ENCODE measurements at places on chromosomes 6 and 20. TPM values are rescaled to one million over a fixed set of nuclear protein-coding genes. Genes with fewer than 3 reads are reported as not detected.

The SLC22A2 gene
- total RNA-seq, result not detected

The TNFRSF6B gene
- 9.9 TPM for total RNA-seq

The GINS1 gene
- 0.99 TPM for total RNA-seq

DNA sequence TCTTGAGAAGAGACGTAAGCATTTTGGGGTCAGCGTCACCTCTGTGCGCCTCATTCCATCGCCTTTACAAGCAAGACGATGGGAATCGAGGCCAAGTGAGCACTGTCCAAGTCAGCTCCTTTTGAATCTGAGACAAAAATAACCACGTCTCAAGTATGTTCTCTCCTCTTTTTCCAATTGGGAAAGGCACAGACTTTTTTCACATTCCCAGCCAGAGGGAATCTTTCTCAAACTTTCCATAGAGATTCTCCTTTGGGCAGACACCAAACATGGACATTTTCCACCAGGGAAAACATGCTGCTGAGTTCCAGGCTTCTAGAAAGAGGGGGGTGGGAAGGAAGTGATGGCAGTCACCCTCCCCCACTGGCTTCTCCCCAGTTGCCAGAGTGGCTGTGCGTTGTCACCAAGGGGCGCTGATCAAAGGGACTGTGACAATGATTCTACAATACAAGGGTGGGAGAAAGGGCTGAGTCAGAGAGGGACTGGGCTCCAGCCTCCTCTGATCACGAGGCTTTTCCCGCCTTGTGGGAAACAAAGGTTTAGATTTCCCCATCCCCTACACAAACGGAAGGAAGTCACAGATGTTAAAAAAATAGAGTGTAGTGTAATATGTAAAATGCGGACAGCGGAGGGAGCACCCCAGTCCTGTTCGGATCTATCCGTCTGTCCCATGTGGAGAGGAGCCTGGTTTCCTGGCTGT lies 281.9 kb upstream of the RNF24 start:
- peak overlapping the region; percentile 17 for H3K27ac ChIP-seq
- H3K4me3 ChIP-seq, result no peak overlapping the region
- no peaks in the 10 kb centered on the region for H3K27me3 ChIP-seq
- no peaks in the 10 kb centered on the region for H3K36me3 ChIP-seq

- no peak overlapping the region for H3K27ac ChIP-seq
- peak; percentile 16 for DNase-seq
- H3K27me3 ChIP-seq, result no peaks in the 10 kb centered on the region
- H3K4me1 ChIP-seq, result peaks cover 14% of the 10 kb centered on the region
- no peaks in the 10 kb centered on the region for H3K36me3 ChIP-seq
Measured at GRCh38 chr6:76861403-76861802, 601.9 kb downstream of the HTR1B start.

GRCh38 chr6:137651591-137652335 lies 157.6 kb upstream of the OLIG3 start:
- H3K27me3 ChIP-seq, result no peaks in the 10 kb centered on the region
- no peak for DNase-seq
- H3K4me3 ChIP-seq, result no peak overlapping the region
- no peak overlapping the region for H3K27ac ChIP-seq
- H3K36me3 ChIP-seq, result no peaks in the 10 kb centered on the region
- peaks cover 34% of the 10 kb centered on the region for H3K4me1 ChIP-seq

DNA sequence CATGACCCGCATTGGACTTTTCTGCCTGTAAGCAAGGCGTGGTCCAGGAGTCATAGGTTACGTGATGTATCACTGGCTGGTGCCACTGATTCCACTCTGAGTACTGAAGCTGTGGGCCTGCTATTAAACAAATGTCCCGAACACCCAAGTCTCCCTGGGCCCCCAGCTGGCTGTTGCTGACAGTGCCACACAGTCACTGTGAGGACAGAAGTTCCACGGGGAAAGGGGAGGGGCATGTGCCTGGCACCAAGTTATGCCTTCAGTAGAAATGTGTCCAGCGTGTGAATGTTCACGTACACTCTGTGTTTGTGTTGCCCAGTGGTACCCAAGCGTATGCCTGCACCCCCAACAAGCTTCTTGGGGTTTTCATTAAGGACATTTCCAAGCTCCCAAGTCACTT lies 171.4 kb upstream of the QKI start:
- H3K36me3 ChIP-seq, result no peaks in the 10 kb centered on the region
- H3K4me1 ChIP-seq, result no peaks in the 10 kb centered on the region
- H3K27ac ChIP-seq, result no peak overlapping the region
- DNase-seq, result no peak

The SGK1 gene
- total RNA-seq, result 238 TPM

- H3K4me1 ChIP-seq, result no peaks in the 10 kb centered on the region
- H3K27ac ChIP-seq, result no peak overlapping the region
- H3K27me3 ChIP-seq, result no peaks in the 10 kb centered on the region
- H3K4me3 ChIP-seq, result no peak overlapping the region
- DNase-seq, result no peak
- peaks cover 2% of the 10 kb centered on the region for H3K36me3 ChIP-seq
Measured at GRCh38 chr6:143784316-143784715, 58.8 kb upstream of the LTV1 start.

The SIM1 gene
- 6.9 TPM for total RNA-seq

DNA sequence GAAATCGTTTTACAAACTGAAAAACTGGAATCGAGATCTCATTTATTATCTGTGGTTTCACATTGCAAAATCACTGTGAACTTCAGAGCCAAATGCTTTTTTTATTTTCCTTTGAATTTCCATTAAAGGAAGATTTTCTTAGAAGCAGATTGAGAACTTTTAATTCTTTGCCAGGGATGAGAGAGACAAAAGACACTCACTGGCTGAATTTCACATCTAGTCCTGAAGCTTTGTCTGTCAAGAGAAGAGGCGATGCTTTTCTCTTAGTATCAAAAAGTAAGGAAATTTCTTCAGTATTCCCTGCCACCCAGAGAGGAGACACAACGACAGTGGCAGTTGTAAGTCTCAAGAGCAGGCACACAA lies 141.8 kb downstream of the TMEM200A start:
- H3K27me3 ChIP-seq, result no peaks in the 10 kb centered on the region
- no peaks in the 10 kb centered on the region for H3K36me3 ChIP-seq
- no peak overlapping the region for H3K4me3 ChIP-seq
- H3K4me1 ChIP-seq, result no peaks in the 10 kb centered on the region
- DNase-seq, result no peak

DNA sequence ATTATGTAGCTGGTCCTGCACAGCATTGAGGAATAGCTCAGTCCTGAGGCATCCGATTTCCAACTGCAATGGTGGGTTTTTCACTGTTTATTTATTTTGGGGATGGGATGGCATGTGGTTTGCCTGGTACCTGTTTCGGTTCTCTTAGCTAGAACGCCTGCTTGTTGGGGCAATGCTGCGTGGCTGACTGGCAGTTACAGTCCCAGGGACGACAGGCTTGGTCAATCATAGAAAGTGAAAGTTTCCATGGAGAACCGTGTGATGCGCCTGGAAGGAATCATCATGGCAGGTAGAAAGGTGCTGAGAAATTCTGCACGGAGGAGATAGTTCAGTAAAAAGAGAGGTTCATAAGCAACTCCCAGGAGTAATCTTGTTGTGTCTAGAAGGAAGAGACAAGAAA lies 18.4 kb downstream of the ID4 start:
- no peak overlapping the region for H3K4me3 ChIP-seq
- peaks cover 20% of the 10 kb centered on the region for H3K4me1 ChIP-seq
- DNase-seq, result no peak
- H3K27me3 ChIP-seq, result no peaks in the 10 kb centered on the region

- no peak overlapping the region for H3K27ac ChIP-seq
- no peak overlapping the region for H3K4me3 ChIP-seq
- no peaks in the 10 kb centered on the region for H3K27me3 ChIP-seq
- no peaks in the 10 kb centered on the region for H3K36me3 ChIP-seq
- no peak for DNase-seq
- no peaks in the 10 kb centered on the region for H3K4me1 ChIP-seq
Measured at GRCh38 chr6:158548418-158549161, 11.3 kb upstream of the TMEM181 start.

The PRND gene
- total RNA-seq, result not detected

The ZNFX1 gene
- total RNA-seq, result 17.4 TPM

DNA sequence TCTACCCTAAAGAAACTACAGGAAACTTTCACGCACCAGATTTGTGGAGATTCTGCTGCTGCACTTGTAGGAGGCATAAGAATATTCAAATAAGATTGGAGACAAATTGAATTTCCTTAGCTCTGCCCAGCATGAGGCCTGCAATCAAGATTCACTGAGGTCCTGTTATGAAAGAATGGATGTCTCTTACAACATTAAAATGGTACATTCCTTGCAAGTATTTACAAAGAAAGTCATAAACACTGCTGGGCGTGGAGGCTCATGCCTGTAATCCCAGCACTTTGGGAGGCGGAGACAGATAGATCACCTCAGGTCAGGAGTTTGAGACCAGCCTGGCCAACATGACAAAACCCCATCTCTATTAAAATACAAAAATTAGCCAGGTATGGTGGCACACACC lies 74.0 kb upstream of the MAP3K4 start:
- no peaks in the 10 kb centered on the region for H3K36me3 ChIP-seq
- no peaks in the 10 kb centered on the region for H3K27me3 ChIP-seq
- no peak overlapping the region for H3K4me3 ChIP-seq
- DNase-seq, result no peak
- H3K27ac ChIP-seq, result no peak overlapping the region

DNA sequence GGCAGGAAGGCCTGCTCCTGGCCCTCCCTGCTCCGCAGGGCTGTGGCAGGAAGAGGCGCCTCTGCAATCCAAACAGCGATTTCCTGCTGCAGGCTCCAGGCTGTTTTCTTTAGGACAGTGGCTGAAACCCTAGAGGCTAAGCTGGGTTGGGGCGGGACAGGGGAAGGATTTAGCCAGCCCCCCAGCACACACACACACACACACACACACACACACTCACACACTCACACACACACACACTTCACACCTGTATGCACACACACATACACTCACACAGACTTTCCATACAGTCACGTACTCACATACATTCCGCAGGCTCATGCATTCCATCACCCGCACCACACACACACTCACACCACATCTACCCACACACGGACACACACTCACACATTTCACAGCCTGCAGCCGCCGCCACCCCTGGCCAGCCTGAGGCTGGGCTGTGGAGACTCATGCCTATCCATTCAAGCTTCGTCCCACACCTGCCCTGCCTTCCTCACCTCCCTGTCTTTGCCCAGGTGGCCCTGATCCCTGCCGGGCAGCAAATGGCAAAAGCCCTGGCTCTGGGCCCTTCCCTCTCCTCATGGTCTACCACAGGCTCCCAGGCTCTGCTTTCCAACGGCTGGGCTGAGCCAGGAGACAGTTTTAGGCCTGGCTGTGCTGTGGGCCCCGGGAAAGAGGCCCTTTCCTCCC lies 17.9 kb downstream of the MDFI start:
- H3K27me3 ChIP-seq, result no peaks in the 10 kb centered on the region
- H3K36me3 ChIP-seq, result no peaks in the 10 kb centered on the region
- no peaks in the 10 kb centered on the region for H3K4me1 ChIP-seq

DNA sequence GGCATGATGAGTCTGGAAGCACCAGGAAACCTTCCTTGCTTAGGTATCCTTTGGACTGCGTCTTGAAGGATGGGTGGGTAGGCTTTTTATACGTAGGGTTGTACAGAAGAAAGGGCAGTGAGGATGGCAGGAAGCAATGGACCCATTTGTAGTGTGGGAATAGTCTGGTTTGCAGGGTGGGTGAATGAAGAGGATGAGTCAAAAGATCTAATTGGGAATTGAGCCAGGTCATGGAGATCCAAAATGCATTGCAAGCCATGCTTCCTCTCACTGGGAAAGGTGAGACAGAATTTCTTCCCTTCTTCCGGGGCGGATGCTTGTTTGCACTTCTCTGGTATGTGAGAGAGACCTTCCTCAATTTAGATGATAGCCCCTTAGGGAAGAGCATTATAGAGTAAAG lies 10.1 kb upstream of the BTBD3 start:
- H3K27ac ChIP-seq, result no peak overlapping the region
- no peaks in the 10 kb centered on the region for H3K27me3 ChIP-seq
- no peaks in the 10 kb centered on the region for H3K36me3 ChIP-seq
- DNase-seq, result no peak
- H3K4me1 ChIP-seq, result peaks cover 5% of the 10 kb centered on the region

- no peaks in the 10 kb centered on the region for H3K27me3 ChIP-seq
- no peak overlapping the region for H3K4me3 ChIP-seq
- peaks cover 7% of the 10 kb centered on the region for H3K4me1 ChIP-seq
- no peaks in the 10 kb centered on the region for H3K36me3 ChIP-seq
Measured at GRCh38 chr6:47076422-47077344, 34.6 kb upstream of the ADGRF1 start.

The EPB41L2 gene
- 47.2 TPM for total RNA-seq

The TDRD6 gene
- 0.78 TPM for total RNA-seq

GRCh38 chr6:92756912-92757311 lies 662.4 kb downstream of the EPHA7 start:
- no peak overlapping the region for H3K4me3 ChIP-seq
- no peak for DNase-seq
- no peaks in the 10 kb centered on the region for H3K27me3 ChIP-seq

The SLC4A11 gene
- total RNA-seq, result not detected

The ISM1 gene
- total RNA-seq, result 2.6 TPM
